ENCODE measurements at places on chromosomes 7 and 10. TPM values are rescaled to one million over a fixed set of nuclear protein-coding genes. Genes with fewer than 3 reads are reported as not detected.

Gene KCNH2
- total RNA-seq = 43.6 TPM

- no peak for DNase-seq
Observed at GRCh38 chr10:46287846-46288477, 1.2 kb downstream of the ANTXRL start.

Gene SPOCK2
- total RNA-seq = 12.1 TPM

Gene SP4
- 19.7 TPM for total RNA-seq

DNA sequence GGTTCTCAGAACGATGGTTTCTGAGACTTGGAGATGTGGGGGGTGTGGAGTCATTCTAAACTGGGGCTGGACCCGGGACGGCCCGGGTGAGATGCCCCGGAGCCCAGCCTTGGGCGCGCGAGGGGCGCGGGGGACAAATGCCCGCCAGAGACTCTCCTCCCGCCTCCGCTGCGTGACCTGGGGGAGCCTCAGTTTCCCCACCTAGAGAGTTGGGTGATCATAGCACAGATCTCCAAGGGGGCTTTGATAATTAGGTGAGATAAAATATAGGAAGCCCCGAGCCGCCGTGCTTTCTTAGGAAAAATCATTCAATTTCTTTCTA lies 658 bp upstream of the FZD8 start:
- DNase-seq = no peak

DNA sequence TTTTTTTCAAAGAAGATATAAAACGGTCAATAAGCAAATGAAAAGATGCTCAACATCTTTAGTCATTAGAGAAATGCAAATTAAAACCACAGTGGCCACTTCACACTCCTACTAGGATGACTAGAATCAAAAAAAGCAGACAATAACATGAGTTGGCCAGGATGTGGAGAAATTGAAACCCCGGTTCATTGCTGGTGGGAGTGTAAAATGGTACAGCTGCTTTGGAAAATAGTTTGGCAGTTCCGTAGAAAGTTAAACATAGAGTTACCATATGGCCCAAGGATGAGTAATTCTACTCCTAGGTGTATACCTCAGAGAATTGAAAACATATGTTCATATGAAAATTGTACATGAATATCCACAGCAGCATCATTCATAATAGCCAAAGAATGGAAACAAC lies 573.3 kb downstream of the GALNT17 start:
- no peak for DNase-seq

Gene HEPACAM2
- total RNA-seq = not detected

DNA sequence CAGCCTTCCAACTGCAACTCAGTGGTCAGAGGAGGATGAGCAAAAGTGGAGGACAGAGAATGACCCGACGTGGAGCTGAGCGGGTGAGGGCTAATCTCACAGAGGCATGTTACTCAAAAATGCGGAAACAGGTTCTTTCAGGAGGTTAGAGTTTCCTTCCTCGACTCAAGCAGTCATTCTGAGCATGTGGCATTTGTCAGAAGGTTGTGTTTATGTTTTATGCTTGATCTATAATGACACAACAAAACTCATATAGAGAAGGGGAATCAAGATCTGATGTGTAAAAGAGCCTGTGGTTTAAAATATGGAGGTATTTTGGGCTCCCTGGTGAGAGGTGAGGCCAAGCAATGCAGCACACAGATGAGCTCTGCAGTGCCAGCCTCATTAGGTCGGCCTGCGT lies 311.4 kb downstream of the ADARB2 start:
- DNase-seq = no peak

- peak; percentile 95 for DNase-seq
Observed at GRCh38 chr10:130495891-130496636, 359.9 kb downstream of the GLRX3 start.

DNA sequence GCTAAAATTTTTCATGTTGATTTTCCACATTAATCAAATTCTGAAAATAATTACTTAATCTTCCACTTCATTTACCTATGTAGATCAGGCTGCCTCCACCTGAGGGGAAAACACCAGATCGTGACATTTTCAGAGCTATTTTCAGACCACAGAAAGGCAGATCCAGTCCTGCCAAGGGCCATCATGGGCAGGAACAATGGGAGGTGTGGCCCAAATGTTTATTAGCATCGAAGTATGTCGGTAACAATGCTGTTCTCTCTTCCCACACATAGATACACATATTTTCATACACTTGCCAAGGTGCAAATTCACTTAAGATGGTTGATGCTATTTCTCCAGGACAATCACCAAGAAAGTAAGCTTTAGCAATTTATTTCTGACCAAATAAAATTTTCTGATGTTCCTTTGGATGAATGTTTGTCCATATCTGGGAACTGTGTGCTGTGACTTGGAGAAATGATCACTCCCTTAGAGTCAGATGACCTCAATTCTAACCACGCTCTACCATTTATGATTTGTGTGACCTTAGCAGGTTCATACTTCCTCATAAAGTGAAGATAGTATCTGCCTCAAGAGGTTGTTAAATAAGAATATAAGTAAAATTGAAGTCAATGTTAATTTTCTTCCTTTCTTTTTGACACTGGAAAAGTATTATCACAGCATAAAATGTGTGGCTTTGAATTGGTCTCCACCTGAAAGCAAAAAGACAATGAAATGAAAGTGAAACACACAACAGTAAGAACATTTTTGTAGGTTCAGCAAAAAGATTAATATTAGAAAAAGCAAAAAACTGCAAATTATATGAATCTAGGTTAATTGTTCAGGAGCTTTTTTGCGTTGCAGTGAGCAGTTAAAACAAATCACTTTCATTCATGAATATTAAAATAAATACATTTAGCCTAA lies 310.4 kb upstream of the PHF14 start:
- no peak for DNase-seq

GRCh38 chr7:81932936-81933335 lies 163.1 kb upstream of the HGF start:
- DNase-seq = no peak

Gene DNAH11
- total RNA-seq = 11.9 TPM

Gene HOXA2
- 5.4 TPM for total RNA-seq

GRCh38 chr10:100192350-100192749 lies 6.5 kb upstream of the ERLIN1 start:
- no peak for DNase-seq

Gene RBM33
- total RNA-seq = 32.1 TPM

DNA sequence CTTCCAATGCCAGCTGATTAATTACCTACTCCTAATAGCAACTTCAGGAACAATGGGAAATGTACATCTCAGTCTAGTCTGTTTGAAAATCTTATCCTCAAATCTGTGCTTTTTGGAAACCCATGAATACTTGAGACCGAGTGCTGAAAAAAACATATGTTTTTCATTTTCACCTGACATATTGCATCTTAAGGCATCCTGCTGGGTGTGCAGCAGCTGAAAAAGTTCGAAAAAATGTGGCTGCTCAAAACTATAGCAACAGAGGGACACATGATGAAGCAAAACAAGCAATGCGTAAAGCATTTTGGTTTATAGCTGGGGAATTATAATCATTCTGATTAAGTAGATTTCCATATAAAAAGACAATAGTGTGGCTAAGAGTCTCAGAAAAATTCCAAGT lies 218.0 kb downstream of the CREB5 start:
- no peak for DNase-seq

DNA sequence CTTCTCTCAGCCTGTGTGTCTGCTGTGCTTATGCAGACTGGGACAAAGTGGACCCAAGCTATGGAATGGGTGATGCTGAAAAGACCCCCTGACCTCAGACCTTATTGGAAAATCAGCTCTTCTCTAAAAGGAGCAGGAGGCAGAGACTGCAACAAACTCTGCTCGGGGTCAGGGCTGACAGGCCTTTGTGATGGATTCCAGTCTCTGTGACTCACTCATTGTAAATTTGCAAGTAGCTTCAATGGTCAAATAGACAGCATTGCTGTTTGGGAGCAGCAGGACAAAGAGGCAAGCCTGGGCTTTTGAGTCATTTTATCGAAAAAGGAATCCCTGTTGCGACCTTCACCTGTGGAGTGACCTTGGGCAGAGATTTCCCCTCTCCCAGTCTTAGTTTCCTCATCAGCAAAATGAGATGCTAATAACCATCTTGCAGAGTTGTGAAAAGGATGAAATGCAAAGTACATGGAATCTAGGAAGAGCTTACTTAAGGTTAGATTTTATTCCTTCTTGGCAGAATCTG lies 26.1 kb upstream of the GPR26 start:
- DNase-seq = peak; percentile 66

Gene TAS2R5
- total RNA-seq = 1.2 TPM

Gene NRP1
- 55.0 TPM for total RNA-seq

DNA sequence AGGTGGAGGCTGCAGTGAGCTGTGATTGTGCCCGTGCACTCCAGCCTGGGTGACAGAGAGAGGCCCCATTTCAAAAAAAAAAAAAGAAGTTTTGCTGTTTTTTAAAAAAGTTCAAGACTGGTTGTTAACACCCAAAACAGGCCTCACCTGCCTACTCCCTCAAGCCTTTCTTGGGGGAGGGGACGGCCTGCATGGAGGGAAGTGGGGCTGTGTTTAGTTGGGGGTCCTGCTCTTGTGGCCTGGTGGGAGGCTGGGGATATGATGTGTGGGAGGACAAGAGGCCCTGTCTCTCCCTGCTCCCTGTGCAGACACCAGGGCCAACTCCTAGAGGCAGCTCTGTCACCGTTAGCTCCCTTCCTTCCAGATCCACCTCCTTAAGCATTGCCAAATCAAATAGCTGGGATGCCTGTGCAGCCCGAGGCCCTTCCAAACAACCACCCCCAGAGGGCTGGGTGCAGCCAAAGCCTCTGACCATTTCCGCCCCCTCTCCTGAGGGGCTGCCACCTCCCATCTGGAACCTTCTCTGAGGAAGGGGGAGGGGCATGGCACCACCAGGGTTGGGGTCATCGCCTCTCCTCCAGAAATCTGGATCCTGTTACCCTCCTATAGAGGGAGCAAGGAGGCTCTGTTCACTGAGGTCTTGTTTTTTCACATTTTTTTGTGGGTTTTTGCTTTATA lies 32.9 kb upstream of the ANKRD2 start:
- DNase-seq = no peak

DNA sequence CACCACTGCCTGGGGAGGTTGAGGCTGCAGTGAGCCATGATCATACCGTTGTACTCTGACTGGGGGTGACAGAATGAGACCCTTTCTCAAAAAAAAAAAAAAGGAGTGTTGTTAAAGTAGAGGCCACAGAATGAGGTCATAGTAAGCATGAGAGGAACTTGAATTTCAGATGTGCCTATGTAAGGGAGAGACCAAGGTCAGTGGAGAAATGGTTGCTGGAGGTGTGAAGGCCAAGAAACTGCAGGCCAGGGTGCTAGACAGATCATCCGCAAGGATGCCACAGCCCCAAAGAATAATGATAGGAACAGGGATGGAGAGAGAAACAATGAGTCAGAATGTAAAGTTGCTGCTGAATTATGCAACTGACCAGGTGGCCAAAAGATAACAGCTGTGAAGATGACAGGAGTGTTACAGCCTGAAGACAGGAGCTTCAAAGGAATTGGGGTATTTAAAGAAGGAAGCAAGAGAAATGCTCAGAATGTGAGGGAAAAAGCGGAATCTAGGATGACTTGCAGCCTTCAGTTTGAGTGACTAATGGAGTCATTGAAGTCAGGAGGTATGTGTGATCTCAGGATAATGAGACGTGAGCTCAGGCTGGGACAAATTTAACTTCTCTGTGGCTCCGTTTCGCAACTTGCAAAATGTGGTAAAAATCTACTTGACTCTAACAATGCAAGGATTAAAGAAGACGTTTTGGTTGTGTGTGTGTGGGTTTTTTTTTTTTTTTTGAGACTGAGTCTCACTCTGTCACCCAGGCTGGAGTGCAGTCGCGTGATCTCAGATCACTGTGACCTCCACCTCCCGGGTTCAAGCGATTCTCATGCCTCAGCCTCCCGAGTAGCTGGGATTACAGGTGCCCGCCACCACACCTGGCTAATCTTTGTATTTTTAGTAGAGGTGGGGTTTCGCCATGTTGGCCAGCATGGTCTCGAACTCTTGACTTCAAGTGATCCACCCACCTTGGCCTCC lies 22.2 kb downstream of the TYW1B start:
- no peak for DNase-seq

GRCh38 chr10:57699944-57700343 lies 567.8 kb downstream of the IPMK start:
- DNase-seq = no peak

Gene PITX3
- not detected for total RNA-seq

- DNase-seq = no peak
Observed at GRCh38 chr10:108545921-108546320, 1377.4 kb downstream of the XPNPEP1 start.

Gene LIPK
- not detected for total RNA-seq

DNA sequence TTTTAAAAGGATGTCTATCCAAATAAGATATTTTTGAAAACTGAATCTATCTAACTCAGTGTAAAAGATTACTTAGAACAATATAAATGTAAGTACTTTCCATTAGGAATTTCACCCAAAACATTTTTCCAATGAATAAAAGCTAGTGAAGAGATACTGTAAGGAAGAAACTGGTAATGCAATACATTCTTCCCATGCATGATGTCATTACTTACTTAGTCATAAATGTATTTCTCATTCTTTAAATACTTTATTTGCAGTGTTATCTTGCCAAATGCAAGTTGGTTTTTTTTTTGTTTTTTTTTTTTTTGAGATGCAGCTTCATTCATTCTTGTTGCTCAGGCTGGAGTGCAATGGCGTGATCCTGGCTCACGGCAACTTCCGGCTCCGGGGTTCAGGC lies 265.6 kb downstream of the PHF14 start:
- DNase-seq = no peak

Gene TMEM243
- total RNA-seq = 20.5 TPM

Gene PON2
- total RNA-seq = 67.3 TPM

DNA sequence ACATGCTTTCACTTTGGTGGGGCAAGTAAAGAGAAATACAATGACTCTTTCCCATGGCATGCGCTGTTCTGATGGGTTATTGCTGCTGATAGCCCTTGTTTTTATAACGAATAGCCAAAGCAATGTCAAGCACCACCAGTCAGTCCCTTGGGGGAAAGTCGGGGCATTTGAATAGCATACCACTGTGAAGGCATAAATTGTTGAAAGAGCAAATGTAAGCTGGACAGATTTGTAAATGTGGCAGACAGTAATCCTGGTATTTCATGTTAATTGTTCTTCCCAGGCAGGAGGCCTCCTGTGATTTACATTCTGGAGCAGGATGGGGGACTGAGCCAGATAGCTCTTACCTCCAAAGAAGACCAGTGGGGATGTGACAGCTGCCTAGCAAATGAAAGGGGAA lies 293.3 kb downstream of the ADRA2A start:
- DNase-seq = no peak

Gene HABP2
- total RNA-seq = not detected

GRCh38 chr10:63286754-63287264 lies 153.7 kb downstream of the NRBF2 start:
- no peak for DNase-seq

Gene LBX1
- not detected for total RNA-seq

Gene MUC3A
- under 0.01 TPM for total RNA-seq

GRCh38 chr10:20767028-20767427 lies 130.1 kb downstream of the NEBL start:
- no peak for DNase-seq

Gene OR2F1
- total RNA-seq = not detected

DNA sequence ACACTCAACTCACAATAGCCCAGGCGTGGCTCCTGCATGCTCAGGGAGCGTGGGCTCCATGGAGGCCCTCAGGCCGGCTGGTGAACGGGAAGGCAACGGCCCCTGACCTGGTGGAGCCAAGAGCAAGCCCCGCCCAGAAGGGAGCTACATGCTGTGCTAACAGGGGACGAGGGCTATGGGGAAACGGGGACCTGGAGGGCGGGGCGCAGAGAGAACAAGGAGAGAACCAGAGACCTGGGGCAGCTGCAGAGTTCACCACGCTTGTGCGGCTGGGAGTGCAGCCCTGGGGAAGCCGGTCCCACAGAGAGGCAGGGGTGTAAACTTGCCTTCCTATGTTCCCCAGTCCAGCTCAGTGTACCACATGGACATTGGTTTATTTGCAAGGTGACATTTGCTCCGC lies 69.2 kb upstream of the PPP2R2D start:
- DNase-seq = no peak

Gene LAMB4
- not detected for total RNA-seq

Gene RBP4
- total RNA-seq = not detected

Data from esophagus muscularis mucosa (tissue), 4 donors.